ENCODE measurements at places on chromosomes 5 and 9.

DNA sequence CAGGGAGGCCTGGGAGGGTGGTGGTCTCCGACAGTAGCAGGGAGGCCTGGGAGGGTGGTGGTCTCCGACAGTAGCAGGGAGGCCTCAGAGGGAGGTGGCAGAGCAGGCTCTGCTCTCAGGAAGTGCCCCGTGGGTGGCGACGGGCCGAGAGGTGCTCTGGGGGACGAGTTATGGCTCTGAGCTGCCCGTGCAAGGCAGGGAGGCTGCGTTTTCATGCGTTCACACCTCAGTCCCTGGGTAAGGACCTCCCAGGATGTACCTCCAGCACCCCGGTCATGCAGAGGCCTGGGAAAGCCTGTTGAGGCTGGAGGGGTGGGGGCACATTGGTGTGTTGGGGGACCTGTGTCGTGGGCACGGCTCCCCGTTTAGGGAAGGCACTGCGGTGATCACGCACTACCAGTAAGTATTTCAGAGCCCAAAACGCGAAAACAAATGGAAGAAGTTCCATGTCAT lies 37.4 kb upstream of the CLPTM1L start:
- H3K4me3 ChIP-seq: no peak overlapping the region
- H3K36me3 ChIP-seq: no peaks in the 10 kb centered on the region
- peaks cover 26% of the 10 kb centered on the region for H3K4me1 ChIP-seq
- no peak for DNase-seq
- no peak overlapping the region for H3K27ac ChIP-seq
- peaks cover 94% of the 10 kb centered on the region for H3K27me3 ChIP-seq

- DNase-seq: no peak
- peaks cover 46% of the 10 kb centered on the region for H3K4me1 ChIP-seq
- H3K36me3 ChIP-seq: no peaks in the 10 kb centered on the region
- no peak overlapping the region for H3K4me3 ChIP-seq
- H3K27ac ChIP-seq: peak overlapping the region; percentile 15
Measured at GRCh38 chr9:115494393-115494792, 376.4 kb upstream of the TNC start.

GRCh38 chr9:5712651-5713390 lies 83.9 kb downstream of the RIC1 start:
- no peaks in the 10 kb centered on the region for H3K4me1 ChIP-seq
- no peak overlapping the region for H3K4me3 ChIP-seq
- H3K36me3 ChIP-seq: peaks cover 93% of the 10 kb centered on the region
- H3K27me3 ChIP-seq: peaks cover 3% of the 10 kb centered on the region
- no peak overlapping the region for H3K27ac ChIP-seq

GRCh38 chr5:95924720-95925377 lies 36.8 kb downstream of the ELL2 start:
- DNase-seq: no peak
- peaks cover 20% of the 10 kb centered on the region for H3K36me3 ChIP-seq
- H3K4me3 ChIP-seq: no peak overlapping the region
- H3K27ac ChIP-seq: no peak overlapping the region
- peaks cover 48% of the 10 kb centered on the region for H3K4me1 ChIP-seq

GRCh38 chr5:178121391-178122276 lies 8.3 kb downstream of the N4BP3 start:
- H3K36me3 ChIP-seq: no peaks in the 10 kb centered on the region
- H3K27me3 ChIP-seq: peaks cover 3% of the 10 kb centered on the region
- no peak overlapping the region for H3K4me3 ChIP-seq
- H3K4me1 ChIP-seq: peaks cover 33% of the 10 kb centered on the region
- H3K27ac ChIP-seq: no peak overlapping the region
- DNase-seq: no peak

DNA sequence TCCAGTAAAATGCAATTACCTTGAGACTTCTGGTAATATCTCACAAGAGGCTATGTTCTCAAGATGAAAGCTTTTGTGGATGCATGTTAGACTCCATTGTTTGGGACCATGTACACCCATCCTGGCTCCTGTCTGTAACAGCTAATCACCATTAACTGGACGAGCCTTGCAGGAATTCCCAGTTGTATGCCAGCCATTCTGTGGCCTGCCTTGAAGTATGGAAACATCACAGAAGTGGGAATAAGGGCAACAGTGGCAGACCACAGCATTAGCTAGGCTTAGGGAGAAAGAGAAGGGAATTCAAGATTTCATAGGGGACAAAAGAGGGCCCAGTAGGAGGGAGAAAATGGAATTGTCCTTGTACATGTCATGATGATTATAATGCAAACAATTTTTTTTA lies 79.0 kb downstream of the RORB start:
- DNase-seq: no peak
- no peak overlapping the region for H3K4me3 ChIP-seq
- no peaks in the 10 kb centered on the region for H3K36me3 ChIP-seq
- H3K4me1 ChIP-seq: peaks cover 40% of the 10 kb centered on the region

DNA sequence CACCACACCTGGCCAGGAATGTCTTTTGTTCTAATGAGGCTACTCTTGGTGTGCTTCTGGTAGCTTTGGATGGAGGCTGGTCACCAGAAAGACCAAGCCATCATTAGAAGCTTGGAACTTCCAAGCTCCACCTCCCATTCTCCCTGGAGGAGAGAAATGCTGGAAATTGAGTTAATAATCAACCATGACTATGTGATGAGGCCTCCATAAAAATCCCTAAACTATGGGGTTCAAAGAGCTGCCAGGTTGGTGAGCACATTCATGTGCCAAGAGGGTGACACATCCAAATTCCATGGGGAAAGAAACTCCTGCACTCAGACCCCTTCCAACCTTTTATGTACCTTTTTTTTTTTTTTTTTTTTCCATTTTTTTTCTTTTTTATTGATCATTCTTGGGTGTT lies 105.5 kb upstream of the SPATA31C2 start:
- no peak overlapping the region for H3K4me3 ChIP-seq
- H3K27ac ChIP-seq: no peak overlapping the region
- H3K4me1 ChIP-seq: peaks cover 5% of the 10 kb centered on the region
- H3K27me3 ChIP-seq: peaks cover 11% of the 10 kb centered on the region
- no peak for DNase-seq

DNA sequence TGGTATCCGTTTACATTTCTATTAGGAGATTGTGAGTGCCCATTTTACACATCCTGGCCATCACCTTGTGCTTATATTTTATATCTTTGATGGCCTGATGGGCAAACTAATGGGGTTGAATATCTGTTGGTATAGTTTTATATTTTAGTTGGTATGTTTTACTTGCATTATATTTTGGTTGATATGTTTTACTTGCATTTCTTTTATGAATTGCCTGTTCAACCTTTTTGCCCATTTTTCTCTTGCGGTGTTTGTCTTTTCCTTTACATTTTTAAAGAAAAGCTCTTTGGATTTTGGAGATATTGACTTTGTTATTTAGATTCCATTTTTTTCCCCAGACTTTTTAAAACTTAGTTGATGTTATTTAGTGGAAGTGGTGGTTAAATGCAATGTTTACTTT lies 14.6 kb downstream of the ZNF618 start:
- DNase-seq: no peak
- no peak overlapping the region for H3K27ac ChIP-seq
- H3K4me1 ChIP-seq: peaks cover 19% of the 10 kb centered on the region
- H3K36me3 ChIP-seq: peaks cover 86% of the 10 kb centered on the region
- H3K4me3 ChIP-seq: no peak overlapping the region
- no peaks in the 10 kb centered on the region for H3K27me3 ChIP-seq

- no peak for DNase-seq
- H3K4me1 ChIP-seq: no peaks in the 10 kb centered on the region
- peak overlapping the region; percentile 89 for H3K27ac ChIP-seq
- peaks cover 8% of the 10 kb centered on the region for H3K36me3 ChIP-seq
- no peak overlapping the region for H3K4me3 ChIP-seq
Measured at GRCh38 chr5:82952326-82952725, 124.9 kb downstream of the TMEM167A start.

GRCh38 chr9:137064027-137064879 lies 6.1 kb downstream of the SAPCD2 start:
- no peak overlapping the region for H3K4me3 ChIP-seq
- DNase-seq: peak; percentile 86
- no peak overlapping the region for H3K27ac ChIP-seq

GRCh38 chr9:127137640-127138360 lies 15.4 kb upstream of the ANGPTL2 start:
- peaks cover 55% of the 10 kb centered on the region for H3K4me1 ChIP-seq
- H3K27me3 ChIP-seq: peaks cover 15% of the 10 kb centered on the region
- H3K36me3 ChIP-seq: no peaks in the 10 kb centered on the region
- no peak for DNase-seq

DNA sequence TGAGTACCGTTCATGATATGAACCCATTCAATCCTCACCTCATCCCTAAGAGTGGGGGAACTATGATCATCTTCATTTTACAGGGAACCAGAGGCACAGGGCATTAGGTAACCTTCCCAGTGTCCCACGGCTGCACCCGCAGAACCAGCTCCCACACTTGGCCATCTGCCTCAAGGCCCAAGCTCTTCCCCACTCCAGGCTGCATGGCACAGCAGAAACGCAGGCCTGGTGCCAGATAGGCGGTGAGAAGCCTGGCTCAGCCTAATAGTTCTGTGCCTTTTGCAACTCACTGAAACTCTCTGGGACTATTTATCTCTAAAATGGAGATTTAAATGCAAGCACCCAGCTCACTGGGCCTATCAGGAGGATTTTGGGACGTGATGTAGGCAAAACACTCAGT lies 90.8 kb upstream of the ZNF618 start:
- H3K27ac ChIP-seq: peak overlapping the region; percentile 29
- peaks cover 10% of the 10 kb centered on the region for H3K27me3 ChIP-seq
- no peak for DNase-seq
- no peak overlapping the region for H3K4me3 ChIP-seq

- H3K27me3 ChIP-seq: no peaks in the 10 kb centered on the region
- H3K36me3 ChIP-seq: no peaks in the 10 kb centered on the region
- no peak overlapping the region for H3K27ac ChIP-seq
- DNase-seq: no peak
Measured at GRCh38 chr5:89471541-89471940, 588.6 kb upstream of the MEF2C start.

- no peak for DNase-seq
- no peak overlapping the region for H3K4me3 ChIP-seq
- H3K27me3 ChIP-seq: no peaks in the 10 kb centered on the region
- H3K4me1 ChIP-seq: no peaks in the 10 kb centered on the region
Measured at GRCh38 chr5:63233361-63233760, 654.7 kb downstream of the LRRC70 start.
